H1 (cell line): ENCODE measurements at places on chromosomes 5 and 9. TPM values are rescaled to one million over a fixed set of nuclear protein-coding genes. Genes with fewer than 3 reads are reported as not detected.

GRCh38 chr5:135323701-135324132, 75.3 kb downstream of the MACROH2A1 start:
- DNase-seq, result no peak

GRCh38 chr5:62460578-62460983, 48.0 kb downstream of the IPO11 start:
- DNase-seq, result no peak

DNA sequence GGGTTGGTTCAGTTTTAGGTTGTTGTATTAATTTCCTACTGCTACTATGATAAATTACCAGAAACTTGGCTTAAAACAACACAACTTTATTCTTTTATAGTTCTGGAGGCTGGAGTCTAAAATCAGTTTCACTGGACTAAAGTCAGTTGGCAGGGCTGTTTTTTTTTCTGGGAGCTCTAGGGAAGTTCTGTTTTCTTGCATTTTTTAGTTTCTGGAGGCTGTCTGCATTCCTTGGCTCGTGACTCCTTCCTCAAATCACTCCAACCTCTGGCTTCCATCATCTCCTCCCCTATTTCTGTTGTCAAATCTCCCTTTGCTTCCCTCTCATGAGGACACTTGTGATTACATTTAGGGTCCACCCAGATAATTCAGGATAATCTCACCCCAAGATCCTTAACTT, 51.3 kb upstream of the SUB1 start:
- no peak for DNase-seq

- DNase-seq, result no peak
Measured at GRCh38 chr9:110161940-110162339, 46.0 kb downstream of the C9orf152 start.

GRCh38 chr5:154771383-154771901, 16.3 kb downstream of the LARP1 start:
- DNase-seq, result no peak

The IL33 gene
- not detected in 2 replicates for total RNA-seq

DNA sequence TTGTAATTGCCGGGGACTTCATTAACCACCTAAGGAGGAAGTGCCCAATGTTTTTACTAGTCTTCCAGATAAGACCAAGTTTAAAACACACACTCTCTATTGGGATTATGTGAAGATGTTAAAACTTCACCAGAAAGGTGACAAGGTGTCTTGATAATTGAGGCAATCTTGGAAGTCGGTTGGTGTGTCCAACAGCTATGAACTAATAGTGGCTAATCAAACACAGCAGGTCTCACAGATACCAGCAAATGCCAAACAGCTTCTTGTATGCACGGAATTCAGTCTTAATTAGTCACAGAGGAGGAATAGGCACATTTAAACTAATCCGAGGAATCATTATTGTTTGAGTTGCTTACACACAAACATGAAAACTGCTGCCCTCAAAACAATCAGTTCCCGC, 214.5 kb downstream of the SEC61B start:
- no peak for DNase-seq

The TLX3 gene
- not detected in 2 replicates for total RNA-seq

The SAXO1 gene
- 0.20 TPM in 1 of 2 replicates, not detected in the other for total RNA-seq

The MAN2A1 gene
- total RNA-seq, result 98.5 and 102 TPM in 2 replicates

GRCh38 chr5:33037076-33037475, 326.0 kb downstream of the NPR3 start:
- DNase-seq, result no peak

The MYMK gene
- total RNA-seq, result not detected in 2 replicates

DNA sequence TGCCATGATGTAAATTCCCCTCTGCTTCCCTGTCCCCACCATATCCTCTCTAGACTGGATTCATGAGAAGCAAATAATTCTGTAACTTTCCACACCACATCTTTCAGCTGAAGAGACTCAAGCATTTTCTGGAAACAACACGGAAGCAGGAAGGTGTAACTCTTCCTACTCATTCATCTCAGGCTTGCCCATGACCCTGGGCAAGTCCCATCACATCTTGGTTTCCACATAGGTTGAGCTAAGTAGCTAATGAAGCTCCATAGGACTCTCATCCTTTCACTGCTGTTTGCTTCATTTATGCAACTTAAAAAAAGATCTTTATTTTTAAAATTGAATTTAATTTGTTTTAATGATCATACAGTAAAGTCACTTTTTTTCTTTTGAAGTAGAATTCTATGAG, 32.7 kb upstream of the STARD4 start:
- DNase-seq, result no peak

The NOXA1 gene
- total RNA-seq, result 0.34 and 0.55 TPM in 2 replicates

GRCh38 chr9:3475300-3476020, 50.3 kb downstream of the RFX3 start:
- no peak for DNase-seq

DNA sequence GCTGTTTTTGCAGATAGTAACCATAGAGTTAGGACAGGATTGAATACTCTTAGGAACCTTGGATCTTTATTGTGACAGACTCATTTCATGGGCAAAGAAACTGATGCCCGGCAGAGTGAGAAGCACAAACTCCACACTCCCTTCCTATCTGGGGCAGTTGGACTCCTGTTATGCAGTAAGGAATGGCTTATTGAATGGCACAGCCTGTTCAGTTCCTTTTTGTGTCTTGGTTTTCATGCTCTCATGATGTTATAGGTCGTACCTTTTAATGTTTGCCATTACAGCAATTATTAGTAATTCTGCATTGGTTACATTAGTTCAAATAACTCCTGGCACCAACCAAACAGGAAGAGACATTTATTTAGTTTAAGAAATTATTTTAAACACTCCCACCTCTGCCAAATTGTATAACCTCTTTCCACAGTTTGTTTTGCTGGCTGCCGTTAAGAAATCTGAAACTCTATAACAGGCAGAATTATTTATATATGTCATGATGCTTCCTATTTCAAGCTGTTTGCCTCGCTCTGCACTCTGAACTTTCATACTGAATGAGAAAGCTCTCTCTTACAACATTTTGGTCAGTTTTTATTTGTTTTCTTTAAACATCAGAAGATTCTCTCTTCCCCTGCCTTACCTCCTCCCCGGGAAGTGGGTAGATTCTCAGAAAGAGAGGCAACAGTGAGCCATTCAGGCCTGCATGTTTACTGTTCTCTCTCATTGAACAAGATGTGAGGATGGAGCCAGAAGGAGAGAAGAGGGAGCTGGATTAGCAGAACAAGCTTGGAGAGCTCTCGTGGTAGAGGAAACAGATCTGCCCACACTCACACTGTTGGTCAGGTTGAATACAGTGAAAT, 144.4 kb downstream of the ARHGEF28 start:
- DNase-seq, result no peak

The FREM1 gene
- 2.6 TPM in 2 replicates for total RNA-seq

The GTF2H2 gene
- total RNA-seq, result 41.9 and 42.3 TPM in 2 replicates

The GRIA1 gene
- total RNA-seq, result 1.1 and 2.5 TPM in 2 replicates

DNA sequence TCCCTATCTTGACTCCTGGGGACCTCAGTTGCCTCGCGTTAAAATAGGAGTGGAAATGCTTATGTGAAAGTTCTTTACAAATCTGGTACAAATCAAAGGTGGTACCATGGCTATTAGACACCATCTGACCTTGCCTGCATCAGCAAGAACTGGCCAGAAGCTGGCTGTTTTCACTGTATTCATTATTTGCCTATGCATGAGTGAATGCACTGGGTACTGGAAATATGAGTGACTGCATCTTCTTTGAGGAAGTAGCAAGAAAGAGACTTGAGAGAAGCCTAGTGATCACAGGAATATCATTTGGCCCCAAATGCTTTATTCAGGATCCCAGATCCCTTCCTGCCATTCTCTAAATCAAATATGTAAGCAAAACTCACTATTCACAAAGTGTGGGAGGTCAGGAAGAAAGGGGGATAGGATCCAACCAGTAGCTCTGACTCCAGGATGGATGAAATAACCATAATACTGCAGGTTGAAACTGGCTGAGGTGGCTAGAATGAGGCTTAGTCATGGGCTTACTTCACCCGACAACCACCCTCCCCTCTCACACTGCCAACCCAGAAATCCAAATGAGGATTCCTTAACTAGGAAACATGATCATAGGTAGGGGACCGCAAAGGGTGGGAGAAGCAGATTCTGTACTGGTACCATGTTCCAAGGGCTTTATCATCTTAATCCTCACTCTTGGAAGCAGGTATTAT, 56.7 kb downstream of the FAM114A2 start:
- DNase-seq, result no peak

DNA sequence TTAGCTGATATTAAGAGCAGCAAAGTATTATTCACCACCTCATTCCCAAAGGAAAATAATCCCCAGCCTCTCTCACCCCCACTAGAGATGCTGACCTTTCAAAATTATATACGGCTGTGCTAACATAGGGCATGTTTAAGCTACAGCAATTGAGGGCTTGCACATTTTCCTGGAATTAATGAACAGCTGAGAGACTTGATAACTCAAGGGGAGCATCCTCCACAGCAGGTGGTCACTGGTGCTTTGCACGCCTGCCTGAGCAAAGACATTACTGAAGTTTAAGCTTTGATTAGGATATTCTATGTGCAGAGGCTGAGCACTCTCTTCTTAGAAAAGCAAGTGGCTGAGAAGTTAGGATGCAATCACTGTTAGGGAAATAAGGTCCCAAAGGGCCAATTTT, 230.9 kb downstream of the FAM114A2 start:
- DNase-seq, result no peak

- no peak for DNase-seq
Measured at GRCh38 chr5:135342551-135342875, 56.5 kb downstream of the MACROH2A1 start.

The FBXO4 gene
- 0.57 and 0.88 TPM in 2 replicates for total RNA-seq

DNA sequence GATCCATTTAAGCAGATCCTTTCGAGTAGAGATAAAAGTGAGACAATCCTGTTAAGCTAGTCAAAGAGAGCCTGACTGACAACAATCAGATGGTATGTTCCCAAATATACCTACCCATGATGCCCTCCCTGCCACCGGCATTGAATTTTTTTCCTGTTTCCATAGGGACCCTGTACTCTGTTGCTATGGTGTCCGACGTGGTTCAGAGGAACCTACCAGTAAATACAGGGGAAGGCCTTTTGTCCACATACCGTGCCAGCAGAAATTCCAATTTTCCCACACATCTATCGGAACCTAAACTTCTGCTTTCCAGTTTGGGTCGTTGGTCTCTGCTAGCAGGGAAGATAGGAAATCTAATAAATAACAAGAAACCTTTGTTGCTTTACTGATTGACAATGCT, 64.7 kb downstream of the MEGF10 start:
- DNase-seq, result no peak

GRCh38 chr9:32011049-32011448, 373.4 kb upstream of the ACO1 start:
- no peak for DNase-seq

- no peak for DNase-seq
Measured at GRCh38 chr5:66826263-66826662, 230.1 kb downstream of the MAST4 start.

DNA sequence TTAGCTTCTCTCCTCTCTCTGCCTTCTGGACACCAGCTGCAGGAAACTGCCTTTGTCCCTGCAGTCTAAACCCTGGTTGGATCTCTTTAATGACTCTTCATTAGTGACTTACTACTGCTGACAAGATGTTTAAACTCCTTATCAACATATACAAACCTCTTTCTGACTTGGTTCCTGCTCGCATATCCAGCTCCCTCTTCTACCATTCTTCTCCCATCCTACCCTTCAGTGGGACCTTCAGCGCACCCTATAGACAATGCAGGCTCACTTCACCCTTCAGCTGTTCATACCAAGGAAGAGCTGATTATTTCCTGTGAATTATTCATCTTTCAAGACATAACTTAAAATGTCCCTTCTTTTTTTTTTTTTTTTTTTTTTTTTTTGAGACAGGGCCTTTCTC, 436.5 kb downstream of the KIAA0825 start:
- no peak for DNase-seq

GRCh38 chr9:89037346-89037745, 46.1 kb downstream of the S1PR3 start:
- DNase-seq, result no peak

The SLC6A7 gene
- 0.07 TPM in 1 of 2 replicates, not detected in the other for total RNA-seq

The CFAP77 gene
- total RNA-seq, result 0.52 and 0.63 TPM in 2 replicates

DNA sequence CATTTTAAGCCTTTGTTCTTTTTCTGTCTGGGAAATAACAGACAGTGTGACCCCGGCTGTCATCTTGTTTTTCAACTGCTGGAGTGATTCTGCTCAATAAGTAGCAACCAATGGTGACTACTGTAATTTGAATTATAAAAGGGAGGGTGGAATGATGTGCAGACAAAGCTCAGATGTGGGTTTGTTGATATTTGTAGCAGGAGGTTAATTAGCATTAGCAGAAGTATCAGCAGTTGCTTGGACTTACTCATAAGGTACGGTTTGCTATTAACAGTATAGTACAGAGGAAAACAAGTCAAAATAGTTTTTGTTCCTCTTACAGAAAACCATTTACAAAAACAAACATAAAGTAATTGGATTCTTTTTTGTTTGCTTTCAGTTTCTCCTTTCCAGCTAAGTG, 140.4 kb downstream of the TUSC1 start:
- no peak for DNase-seq

The SYNPO gene
- total RNA-seq, result 1.9 and 2.3 TPM in 2 replicates

DNA sequence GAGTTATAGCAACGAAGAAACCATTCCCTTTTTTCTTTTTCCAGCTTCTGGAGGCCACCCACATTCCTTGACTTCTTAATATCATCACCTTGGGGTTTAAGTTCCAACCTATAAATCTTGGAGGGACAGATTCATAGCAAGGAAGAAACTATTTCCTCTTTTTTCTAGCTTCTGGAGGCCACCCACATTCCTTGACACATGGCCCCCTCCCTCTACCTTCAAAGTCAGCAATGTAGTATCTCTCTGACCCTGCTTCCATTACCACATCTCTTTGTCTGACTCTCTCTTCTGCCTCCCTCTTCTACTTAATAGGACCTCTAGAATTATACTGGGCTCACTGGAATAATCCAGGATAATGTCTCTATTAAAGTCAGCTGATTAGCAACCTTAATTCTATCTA, 34.7 kb upstream of the SHISAL2B start:
- no peak for DNase-seq

DNA sequence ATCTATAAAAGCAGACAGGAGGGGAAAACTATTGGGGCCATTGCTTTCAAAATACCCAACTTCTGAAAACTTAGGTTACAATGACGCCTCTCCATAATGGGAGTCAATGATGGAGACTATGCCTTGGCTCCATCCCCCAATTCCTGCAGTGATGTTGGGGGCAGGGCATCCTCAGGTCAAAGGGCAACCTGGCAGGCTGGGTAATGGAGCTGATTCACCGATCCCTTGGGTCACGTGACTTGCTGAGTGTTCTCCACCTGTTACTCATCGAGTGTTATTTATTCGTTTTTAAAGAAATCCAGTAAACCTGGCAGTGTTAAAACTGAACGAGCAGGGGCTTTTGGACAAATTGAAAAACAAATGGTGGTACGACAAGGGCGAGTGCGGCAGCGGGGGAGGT, 244.4 kb downstream of the FAM114A2 start:
- no peak for DNase-seq

- DNase-seq, result no peak
Measured at GRCh38 chr5:169142264-169142970, 158.5 kb downstream of the SLIT3 start.

The FOXI1 gene
- total RNA-seq, result not detected in 2 replicates

- DNase-seq, result no peak
Measured at GRCh38 chr9:106481013-106481609, 381.9 kb upstream of the ZNF462 start.

DNA sequence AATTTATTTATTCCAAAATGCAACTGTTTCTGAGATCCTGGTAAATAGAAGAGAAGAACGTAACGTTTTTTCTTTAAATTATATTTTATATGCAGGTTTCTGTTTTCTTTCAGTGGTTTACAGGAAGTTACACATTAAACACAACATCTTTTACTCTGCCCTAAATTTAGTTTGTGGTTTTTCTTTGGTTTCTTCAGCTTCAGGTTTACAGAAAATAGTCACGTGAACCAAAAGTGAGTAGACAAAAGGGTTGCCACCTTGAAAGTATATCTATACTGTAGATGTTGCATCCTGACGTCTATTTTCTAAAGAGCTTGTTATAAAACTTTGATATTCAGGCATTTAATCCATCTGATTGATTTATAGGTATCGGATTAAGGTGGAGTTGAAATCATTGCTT, 1236.6 kb downstream of the MAT2B start:
- no peak for DNase-seq
